Activated CD4-positive, alpha-beta T cell treated with anti-CD3 and anti-CD28 coated beads for 4 hours (primary cell): ENCODE measurements at places on chromosomes 1 and 21.

GRCh38 chr1:108559215-108560186, at the start of gene EEIG2:
Gene EEIG2 (plus strand): TSS chr1:108560100. CDS start chr1:108560429, 329 bp downstream.
- peak; percentile 87 for DNase-seq

GRCh38 chr1:218755128-218755527, 410.0 kb downstream of the TGFB2 start:
- DNase-seq, result no peak

- DNase-seq, result peak; percentile 75
Observed at GRCh38 chr1:25675729-25676476, 59.3 kb downstream of the MAN1C1 start.

DNA sequence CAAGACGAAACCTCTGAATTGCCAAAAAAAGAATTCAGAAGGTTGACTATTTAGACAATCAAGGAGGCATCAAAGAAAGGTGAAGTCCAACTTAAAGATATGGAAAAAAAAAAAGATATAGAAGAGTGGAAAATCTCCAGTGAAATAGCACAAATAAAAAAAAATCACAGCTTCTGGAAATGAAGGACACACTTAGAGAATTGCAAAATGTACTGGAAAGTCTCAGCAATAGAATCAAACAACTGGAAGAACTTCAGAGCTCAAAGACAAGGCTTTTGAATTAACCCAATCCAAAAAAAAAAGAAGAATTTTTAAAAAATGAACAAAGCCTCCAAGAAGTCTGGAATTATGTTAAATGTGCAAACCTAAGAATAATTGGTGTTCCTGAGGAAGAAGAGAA, 31.8 kb downstream of the CD2 start:
- DNase-seq, result no peak

- DNase-seq, result peak; percentile 18
Observed at GRCh38 chr1:119141020-119141424, 569 bp upstream of the WARS2 start.

DNA sequence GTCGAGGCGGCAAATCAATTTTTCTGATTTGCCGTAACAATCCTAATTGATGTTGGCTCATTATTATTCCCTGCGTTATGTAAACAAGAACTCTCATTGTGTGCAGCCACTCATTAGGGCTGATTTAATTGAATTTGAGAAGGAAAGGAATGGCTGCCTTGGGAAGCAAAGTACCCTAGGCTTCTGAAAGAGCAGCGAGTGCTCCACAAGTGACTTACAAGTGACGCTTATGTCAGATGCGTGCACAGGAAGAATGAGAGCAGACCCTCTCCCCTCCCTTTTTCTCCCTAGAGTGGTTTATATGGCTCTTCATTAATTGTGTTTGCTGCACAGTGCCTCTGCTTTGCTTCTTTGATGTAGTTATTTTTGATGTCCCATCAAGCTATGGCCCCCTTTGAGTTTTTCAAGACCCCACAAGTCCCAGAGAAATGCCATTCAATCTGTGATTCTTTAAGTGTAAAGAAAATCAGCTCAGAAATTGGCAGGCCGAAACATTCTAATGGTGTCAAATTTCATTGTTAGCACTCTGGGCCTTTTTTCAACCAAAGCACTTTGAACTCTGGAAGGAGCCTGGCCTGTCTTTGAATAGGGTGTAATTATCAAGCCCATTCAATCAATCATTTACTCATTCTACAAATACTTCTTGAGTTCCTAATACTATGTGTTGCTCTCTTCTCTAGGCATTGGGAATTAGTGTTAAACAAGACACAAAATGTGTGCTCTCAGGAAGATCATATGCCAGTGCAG, 86.8 kb upstream of the VAV3 start:
- DNase-seq, result no peak

DNA sequence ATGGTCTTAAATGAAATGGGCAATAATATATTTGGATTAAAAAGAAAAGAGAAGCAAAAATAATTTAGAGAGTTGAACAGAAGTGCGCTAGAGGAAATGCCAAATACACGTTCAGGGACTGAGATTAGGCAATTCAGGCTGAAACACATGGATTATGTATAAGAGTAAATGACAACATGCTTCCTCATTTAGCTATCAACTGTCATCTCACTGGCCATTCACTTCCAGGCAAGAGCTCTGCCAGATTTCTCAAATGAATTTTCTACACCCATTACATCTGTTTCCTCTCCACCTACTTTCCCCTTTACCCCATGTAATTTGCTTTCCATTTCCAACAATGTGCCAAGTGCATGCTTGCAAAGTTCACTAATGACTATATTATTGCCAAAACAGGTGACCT, 582.4 kb downstream of the LTN1 start:
- DNase-seq, result no peak

- no peak for DNase-seq
Observed at GRCh38 chr1:211627259-211627658, 48.2 kb downstream of the NEK2 start.

GRCh38 chr1:221150996-221151395, 271.8 kb downstream of the HLX start:
- no peak for DNase-seq

GRCh38 chr1:170032531-170033280, 41.8 kb downstream of the KIFAP3 start:
- no peak for DNase-seq

DNA sequence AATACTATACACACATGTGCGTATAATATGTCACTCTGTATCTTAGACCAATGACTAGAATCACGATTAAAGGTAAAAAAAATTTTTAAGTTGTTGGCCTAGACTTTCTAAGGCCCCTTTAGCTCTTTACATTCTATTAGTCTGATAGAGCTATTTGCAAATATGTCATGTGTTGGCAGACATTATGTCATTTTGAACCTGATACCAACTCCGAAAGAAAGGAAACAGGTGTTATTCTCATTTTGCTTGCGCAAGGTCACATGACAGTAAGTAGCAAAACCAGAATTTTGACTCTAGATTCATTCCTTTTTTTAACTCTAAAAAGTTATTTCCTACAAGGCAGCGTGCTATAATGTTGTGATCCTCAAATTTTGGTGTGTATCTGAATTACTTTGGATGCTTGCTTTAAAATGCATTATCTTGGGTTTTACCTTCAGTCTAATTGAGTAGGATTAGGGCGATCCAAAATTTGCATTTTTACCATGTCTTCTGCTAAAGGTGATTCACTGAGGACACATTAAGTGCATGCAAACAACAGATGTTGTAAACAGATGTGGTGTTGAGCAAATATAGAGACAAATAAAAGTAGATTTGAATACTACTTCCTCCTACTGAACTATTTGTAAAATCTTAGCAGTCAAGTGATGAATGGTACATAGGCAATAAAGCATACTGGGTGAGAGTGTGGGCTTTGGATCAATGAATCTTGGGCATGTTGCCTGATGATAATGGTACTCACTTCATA, 63.5 kb upstream of the KIAA1614 start:
- DNase-seq, result no peak

DNA sequence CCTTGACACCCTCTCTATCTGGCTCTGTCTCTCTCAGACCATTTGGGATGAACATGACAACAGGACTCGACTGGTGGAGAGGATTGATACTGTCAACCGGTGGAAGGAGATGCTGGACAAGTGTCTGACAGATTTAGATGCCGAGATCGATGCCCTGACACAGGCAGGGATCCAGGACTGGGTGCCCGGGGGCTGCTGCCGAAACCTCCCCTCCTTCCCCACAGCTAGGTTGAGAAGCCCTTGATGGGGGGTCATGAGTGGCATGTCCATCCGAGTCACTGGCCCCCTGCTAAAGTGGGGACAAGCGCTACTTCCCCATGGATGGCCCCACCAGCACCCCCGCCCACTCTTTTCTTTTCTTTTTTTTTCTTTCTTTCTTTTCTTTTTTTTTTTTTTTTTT, 1.2 kb downstream of the TEKT2 start:
- DNase-seq, result no peak

DNA sequence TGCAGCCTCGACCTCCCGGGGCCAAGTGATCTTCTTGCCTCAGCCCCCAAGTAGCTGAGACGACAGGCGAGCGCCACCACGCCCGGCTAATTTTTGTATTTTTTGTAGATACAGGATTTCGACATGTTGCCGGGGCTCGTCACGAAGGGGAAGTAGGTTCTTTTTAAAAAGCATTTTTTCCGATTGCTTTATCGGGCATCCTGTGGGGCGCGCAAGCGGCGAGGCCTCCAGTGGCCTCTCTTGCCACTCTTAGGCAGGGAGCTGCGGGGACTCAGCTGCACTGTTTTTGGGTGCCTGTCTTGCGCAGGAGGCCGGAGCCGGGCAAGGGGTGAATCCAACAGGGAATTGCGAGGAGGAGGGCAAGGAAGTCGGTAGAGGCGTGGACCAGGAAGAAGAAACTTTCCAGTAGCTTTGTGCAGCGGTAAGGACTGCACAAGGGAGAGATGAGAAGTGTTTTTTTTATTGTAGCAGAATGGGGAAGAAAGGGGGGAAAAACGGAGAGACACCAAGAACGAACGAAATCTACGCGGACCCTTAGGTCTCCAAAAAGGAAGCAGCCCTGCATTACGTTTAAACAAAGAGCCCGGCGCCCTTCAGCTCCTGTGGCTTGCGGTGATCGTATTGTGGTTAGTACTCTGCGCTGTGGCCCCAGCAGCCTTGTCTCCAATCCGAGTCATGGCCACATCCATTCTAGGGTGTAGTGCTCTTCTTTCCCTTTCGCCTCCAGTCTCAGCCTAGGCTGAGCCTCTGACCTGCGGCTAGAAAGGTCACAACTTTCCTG, 164.8 kb downstream of the PPIAL4G start:
- peak; percentile 28 for DNase-seq

GRCh38 chr1:203142684-203143408, 15.3 kb downstream of the ADORA1 start:
- no peak for DNase-seq

GRCh38 chr1:71908871-71909390, 373.4 kb downstream of the NEGR1 start:
- DNase-seq, result no peak

DNA sequence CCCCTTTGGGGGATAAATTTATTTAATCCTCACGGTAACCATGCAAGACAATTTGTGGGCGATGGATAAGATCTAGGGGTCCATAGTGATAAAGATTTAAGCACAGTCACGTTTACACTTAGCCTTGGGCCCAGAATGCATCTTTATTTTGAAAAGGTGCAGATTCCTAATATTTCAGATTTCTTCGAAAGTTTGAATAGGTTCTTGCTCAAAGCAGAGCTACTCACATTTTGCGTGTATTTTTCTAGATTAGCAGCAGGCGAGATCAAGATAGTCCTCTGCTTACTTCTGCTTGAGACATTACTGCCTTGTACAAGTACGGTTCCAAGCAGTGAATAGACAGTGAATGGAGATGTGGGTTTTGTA, 647 bp downstream of the TSEN15 start:
- DNase-seq, result no peak

DNA sequence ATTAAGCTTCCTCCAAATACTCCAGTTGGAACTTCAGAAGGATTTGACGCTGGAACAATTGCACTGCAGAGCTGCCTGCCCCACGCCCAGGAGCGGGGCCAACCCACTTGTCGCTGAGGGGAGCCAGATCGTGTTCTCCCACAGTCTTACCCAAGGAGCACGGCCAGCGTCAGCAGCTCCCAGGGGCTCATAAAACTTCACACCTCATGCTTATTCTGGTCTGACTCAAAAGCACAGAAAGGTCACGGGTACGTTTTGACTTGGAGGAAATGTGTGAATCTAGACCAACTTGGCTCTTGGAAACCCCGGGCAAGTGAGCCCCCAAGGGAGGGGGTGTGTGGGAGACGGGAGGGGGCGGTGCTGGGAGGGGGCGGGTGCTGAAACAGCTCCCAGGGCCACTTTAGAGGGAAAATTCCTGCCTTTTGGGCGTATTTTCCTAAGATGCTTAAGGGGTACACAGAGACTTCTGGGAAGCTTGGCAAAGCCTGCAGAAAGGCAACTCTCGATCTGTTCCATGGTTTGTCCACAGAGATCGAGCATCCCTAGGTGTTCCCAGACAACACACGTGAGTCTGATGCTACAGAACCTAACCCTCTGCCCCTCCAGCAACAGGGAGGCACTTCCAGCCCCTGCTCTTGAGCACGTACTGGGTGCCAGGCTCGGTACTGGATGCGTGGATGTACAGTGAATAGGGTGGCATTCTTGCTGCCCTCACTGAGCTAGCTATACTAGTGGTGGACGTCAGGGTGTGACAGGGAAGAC, 98.9 kb downstream of the DHRS3 start:
- DNase-seq, result peak; percentile 16

DNA sequence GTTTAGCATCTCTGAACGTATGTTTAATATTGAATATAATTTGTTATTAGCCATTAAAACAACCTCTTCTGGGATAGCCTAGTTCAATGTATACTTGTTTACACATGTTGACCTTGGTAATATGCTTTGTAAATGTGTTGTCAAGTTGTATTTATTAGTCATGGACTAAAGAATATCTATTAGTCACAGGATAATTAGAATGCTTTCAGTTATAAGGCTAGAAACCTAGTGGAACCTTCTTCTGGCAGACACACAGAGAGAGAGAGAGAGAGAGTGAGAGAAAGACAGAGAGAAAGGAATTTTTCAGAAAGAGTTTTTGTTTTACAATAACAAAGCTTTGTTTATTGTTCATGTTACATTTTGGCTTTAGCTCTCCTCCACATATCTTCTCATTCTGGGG, 181.1 kb upstream of the APP start:
- no peak for DNase-seq

DNA sequence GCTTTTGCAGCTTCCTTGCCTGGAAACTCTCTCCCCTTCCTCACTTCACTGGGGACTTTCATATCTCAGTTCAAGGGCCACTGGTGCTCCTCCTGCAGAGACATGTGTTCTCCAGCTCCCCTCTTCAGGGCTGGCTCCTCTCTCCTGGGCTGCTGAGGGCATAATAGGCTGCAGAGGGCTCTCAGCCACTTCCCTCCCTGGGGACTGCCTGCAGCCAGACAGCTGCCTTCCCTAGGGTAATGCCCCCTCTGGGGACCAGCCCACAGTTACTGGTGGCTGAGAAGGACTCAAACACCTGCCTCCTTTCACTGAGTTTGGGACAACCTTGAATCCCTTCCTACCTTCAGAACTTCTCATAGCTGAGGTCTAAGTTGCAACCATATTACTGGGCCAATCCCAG, 104.8 kb upstream of the POU3F1 start:
- no peak for DNase-seq

DNA sequence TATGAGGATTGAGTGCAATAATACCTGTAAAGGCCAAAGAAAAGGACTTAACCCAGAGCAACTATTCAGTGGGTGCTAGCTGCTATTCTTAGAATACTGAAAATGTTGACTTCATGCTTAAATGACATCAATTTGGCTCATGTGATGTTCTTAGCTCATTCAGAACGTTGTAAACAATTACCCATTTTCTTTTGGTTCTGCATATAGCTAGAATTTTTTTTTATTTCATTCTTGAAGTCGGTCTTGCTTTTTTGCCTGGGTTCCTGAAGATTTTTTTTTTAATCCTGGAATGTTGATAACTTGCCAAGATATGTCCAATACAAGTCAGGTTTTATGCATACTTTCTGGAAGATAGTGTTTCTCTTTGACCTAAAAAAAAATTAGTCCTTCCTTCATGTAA, 772.0 kb downstream of the LTN1 start:
- no peak for DNase-seq

GRCh38 chr21:14753466-14754258, 207.5 kb upstream of the SAMSN1 start:
- DNase-seq, result no peak

- no peak for DNase-seq
Observed at GRCh38 chr1:64983110-64983509, 16.8 kb upstream of the JAK1 start.
